Stimulated activated CD4-positive, alpha-beta T cell treated with anti-CD3 and anti-CD28 coated beads, Interleukin-4, amount 100 ng/mL, for 1 hour (primary cell): ENCODE measurements at places on chromosomes 5 and 9.

- no peak for DNase-seq
Measured at GRCh38 chr5:107331882-107332281, 338.9 kb downstream of the EFNA5 start.

DNA sequence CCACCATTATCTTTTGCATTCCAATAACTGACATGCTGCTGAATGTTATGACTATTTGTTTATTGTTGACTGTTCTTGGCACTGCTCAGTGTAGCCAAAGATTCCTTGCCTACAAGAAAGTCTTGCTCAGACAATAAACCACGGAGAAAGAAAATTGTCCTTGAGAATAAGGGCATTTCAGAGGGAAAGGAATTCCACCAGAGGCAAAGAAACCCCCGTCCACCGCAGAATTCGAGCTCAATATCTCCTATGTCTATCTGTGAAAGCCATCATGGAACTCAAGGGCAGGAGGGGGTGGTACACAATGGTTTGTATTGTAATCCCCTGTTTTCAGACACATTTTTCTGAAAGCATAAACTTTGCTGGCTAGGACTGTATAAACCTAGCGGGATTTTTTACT lies 70.3 kb upstream of the ADAMTS16 start:
- no peak for DNase-seq

DNA sequence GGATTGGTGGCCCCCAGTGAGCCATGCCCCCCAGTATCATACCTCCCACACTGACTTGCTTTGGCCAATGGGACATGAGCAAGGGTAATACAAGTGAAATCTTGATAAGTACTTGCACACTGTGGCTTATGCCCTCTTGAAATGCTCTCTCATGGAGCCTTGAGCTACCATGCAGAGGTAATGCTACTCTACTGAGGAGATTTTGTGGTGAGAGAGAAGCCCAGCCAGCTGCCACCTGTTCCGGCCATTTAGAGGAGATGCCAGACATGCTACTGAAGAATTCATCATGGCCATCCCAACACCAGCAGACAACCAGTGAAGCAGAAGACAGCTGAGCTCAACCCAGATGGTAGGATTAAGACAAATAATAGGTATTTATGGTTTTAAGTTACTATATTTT lies 299.5 kb downstream of the MEF2C start:
- DNase-seq, result no peak

DNA sequence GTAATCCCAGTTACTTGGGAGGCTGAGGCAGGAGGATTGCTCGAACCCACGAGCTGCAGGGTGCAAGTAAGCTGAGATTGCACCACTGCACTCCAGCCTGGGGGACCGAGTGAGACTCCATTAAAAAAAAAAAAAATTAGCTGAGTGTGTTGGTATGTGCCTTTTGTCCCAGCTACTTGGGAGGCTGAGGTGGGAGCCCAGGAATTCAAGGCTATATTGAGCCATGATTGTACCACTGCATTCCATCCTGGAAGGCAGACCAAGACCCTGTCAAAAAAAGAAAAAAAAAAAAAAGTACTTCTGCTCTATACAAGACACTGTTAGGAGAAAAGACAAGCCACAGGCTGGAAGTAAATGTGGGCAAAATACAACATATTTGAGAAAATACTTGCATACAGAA lies 68.5 kb upstream of the FBXW11 start:
- DNase-seq, result no peak

GRCh38 chr9:115524453-115525059 lies 406.6 kb upstream of the TNC start:
- no peak for DNase-seq

DNA sequence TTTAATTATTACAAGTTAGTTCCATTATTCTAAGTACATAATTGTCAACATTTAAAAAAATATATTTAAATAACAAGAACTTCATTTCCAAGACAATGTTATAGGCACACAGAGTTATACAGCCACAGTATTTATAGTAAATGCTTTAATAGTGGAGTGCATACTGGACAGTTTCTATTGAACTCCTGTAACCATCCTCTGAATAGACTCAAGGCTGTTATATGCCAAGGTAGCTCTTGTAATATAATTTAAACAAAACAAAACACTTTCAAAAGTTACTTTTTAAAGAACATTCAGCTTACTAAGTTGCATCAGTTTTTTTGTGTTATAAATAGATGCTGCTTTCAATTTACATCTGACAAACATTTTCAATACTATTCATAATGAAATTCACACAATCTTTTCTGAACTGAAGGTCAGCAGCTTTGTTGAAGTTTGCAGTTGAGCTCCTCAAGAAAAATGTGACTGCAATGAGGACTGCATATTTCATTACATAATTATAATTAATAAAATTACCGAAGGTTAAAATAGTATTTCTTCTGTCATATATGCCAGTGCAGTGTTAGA lies 549.9 kb upstream of the CYLC2 start:
- DNase-seq, result no peak

GRCh38 chr5:181255276-181255675 lies 5.7 kb downstream of the TRIM52 start:
- no peak for DNase-seq

DNA sequence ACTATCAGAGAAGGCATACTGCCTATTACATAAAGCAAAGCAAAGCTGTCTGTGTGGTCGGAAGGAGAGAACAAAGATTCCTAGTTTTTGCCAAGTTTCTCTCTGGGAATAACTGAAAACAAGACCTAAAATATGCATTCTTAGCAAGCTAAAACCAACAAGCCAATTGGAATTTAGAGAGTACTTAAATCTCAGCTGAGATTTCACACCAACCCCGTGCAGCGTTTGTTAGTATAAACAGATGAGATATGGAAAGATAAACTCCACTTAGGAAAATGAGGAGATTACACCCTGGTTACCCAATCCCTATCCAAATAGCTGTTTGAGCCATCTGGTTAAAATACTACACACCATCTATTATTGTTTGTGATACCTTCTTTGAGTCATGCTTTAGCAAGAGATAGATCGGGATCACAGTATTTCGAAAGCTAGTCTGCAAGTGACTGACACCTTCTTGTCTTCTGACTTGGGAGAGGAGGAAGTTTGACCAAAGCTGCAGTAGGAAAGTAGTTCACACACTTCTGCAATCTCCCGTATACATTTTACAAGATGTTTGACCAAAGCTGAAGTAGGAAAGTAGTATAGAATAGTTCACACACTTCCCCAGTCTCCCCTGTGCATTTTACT lies 18.2 kb downstream of the FAF2 start:
- DNase-seq, result no peak

- no peak for DNase-seq
Measured at GRCh38 chr5:74440341-74440740, 200.2 kb downstream of the ENC1 start.

GRCh38 chr5:15798006-15798405 lies 298.0 kb downstream of the FBXL7 start:
- no peak for DNase-seq

- no peak for DNase-seq
Measured at GRCh38 chr5:150582241-150583109, 58.0 kb upstream of the SYNPO start.

- no peak for DNase-seq
Measured at GRCh38 chr9:17532461-17532860, 46.4 kb upstream of the SH3GL2 start.
